NCI-H524 treated with DMSO at 0.1 percent for 48 hours (cell line): ENCODE measurements at places on chromosomes 3 and 15.

- no peak for DNase-seq
These were observed 101.4 kb upstream of the HACD2 start for GRCh38 chr3:123686251-123686650.

DNA sequence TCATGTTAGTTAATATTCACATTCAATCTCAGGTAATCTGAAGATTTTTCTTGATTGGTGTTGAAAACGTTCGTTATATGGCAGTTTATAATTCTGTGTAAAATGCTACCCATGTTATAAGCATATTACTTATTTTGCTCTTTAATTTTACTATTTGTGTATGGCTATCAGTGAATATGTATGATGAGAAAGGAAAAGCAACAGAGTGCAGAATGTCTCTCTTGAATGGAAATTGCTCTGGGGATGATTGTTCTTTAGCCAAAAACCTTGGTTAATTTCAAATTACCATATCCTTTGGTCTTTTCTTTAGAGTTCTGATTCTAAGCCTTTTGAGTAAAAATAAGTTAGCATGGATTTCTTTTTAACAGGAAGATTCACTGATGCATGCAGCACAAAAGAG is 2.5 kb downstream of the SERPINI1 start:
- DNase-seq = no peak

- DNase-seq = no peak
These were observed 107.6 kb downstream of the IMPG2 start for GRCh38 chr3:101212730-101213129.

GRCh38 chr3:47901280-47901833 is 98.4 kb downstream of the DHX30 start:
- DNase-seq = no peak

GRCh38 chr15:53709821-53710220 is 49.6 kb downstream of the WDR72 start:
- DNase-seq = no peak

GRCh38 chr15:61889706-61890105 is 170.5 kb downstream of the VPS13C start:
- no peak for DNase-seq

DNA sequence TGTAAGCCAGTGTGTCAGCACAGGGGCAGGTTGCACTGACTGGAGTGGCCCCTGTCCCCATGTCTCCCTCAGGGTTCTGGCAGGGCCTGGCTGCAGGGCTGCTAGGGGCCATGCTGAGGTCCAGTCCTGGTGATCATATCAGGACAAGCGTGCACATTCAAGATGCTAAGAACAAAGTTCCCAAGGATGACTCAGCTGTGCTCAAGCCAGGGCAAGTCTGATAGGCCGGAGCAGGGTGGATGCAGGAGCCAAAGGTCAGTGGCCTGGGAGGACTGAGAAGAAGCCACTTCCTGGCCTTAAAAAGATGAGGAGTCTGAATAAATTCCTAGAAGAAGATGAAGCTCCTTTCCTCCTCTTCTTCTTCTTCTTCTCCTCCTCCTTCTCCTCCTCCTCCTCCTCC is 353.2 kb downstream of the AGBL1 start:
- no peak for DNase-seq

- no peak for DNase-seq
These were observed 22.5 kb downstream of the ATP1B3 start for GRCh38 chr3:141898908-141899307.

- DNase-seq = no peak
These were observed 10.2 kb downstream of the SNRK start for GRCh38 chr3:43296565-43296964.

DNA sequence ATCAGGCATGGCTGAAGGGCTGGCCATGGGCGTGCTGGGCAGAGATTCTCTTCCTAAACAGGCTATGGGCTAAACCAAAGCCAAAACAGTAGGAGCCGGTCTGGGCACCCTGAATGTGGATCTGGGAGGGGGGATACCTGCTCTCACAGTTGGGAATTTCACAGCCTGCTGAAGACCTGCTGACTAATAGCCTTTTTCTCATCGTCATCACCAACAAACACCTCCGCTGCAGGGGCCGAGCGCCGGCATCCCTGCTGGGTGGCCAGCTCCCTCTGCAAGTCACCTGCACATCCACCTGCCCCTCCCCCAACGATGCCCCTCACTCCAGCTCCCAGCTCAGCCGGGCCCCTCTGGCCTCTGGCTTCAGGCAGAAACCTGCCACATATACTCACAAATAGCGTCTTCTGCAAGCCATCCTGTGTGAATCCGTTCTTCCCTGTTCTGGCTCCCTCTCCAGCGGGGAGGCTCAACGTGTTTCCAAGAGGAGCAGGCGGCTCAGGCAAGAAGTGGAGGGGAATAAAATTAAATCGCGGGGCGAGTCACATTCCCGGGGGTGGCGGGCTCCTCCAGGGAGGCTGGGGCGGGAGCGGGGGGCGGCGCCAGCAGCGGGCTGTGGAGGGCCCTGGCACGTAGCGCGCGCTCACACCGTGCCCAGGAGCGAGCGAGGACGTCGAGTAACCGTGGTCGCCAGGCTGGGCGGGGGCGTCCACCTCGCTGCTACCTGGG is 466 bp downstream of the IQSEC1 start:
- DNase-seq = no peak

GRCh38 chr15:70181626-70182255 is 84.0 kb upstream of the TLE3 start:
- DNase-seq = no peak

- peak; percentile 79 for DNase-seq
These were observed 54.6 kb upstream of the MYZAP start for GRCh38 chr15:57537072-57537471.

DNA sequence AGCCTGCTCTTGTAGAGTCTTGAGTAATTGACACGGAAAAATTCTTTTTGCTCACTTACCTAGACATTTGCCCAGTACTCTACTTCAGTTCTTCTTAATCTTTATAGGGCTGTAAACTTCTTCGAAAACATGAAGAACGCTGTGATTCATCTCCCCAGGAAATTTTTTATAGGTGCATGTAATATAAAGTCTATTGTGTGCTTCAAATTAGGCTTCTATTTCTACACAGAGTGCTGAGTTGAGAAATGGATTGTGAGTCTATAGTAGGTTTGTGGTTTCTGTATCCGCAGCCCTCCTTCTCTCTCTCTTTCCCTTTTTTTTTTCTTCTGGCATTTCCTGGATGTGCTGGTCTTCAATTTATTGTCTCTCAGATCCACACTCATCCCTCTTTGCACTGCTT is 183.3 kb upstream of the DCBLD2 start:
- DNase-seq = no peak

- DNase-seq = peak; percentile 87
These were observed 620.8 kb downstream of the FGF12 start for GRCh38 chr3:192106543-192106942.
